ENCODE measurements at places on chromosomes 16 and 17.

GRCh38 chr16:79247386-79247785, 353.2 kb downstream of the MAF start:
- DNase-seq: no peak

- DNase-seq: no peak
Measured at GRCh38 chr16:71425746-71426068, 16.1 kb downstream of the TLE7 start.

DNA sequence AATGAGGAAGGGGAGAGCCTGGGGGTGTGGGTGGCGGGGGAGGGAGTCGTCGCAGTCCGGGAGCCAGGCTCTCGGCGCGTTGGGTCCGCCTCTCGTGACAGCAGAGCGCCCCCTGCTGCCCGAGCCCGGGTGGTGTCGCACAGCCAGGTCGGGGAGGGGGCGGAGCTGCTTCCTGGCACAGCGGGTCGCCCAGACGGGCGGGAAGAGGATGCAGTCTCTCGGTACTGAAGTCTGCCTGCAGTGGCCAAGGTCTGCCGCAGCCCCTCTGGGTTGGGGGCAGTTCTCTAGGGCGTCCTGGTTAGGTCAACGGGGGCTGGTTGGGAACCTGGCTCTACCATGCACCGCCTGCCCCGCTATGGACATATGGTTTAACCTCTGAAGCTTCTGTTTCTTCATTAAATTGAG, 38.2 kb upstream of the CCDC182 start:
- DNase-seq: no peak

- DNase-seq: no peak
Measured at GRCh38 chr17:63578027-63578768, 22.5 kb upstream of the TACO1 start.

DNA sequence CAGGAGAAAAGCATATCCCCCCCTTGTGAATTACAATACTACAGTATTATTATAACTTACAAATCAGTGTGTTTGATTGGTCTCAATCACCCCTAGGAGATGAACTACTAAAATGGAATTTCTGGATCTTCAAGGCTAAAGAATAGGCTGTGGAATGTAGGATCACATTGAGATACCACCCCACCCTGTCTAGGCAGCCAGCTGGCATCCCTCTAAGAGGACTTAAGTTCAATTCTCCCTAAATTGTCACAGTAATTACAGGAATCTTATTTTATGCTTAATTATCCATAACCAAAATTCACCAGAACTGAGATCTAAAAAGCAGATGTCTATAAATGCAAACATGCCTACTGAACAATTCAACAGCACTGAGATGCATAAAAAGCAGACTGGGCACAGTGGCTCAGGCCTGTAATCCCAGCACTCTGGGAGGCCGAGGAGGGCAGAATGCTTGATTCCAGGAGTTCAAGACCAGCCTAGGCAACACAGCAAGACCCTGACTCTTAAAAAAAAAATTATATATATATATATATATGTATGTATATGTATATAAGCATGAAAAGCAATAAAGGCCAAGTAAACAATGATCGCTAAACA, 12.0 kb downstream of the AP1G1 start:
- DNase-seq: no peak

GRCh38 chr16:86986136-86986535, 331.1 kb downstream of the C16orf95 start:
- DNase-seq: no peak

DNA sequence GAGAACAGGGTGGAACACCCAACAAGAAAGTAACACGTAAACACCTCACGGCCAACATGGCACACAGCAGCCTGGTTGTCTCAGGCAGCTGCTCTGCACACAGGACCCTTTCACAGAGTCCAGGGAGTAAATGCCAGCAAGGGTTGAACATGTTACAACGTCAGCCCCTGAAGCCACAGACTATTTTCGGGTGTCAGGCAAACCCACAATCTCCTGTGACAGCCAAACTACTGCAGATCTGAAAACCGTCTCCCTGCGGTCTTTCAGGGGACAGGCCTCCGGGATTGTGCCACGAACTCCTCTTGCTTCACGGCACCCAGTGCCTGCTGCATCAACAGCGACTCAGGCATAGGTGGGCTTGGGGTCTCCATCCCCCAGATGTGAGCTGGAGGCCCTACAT, 127.7 kb downstream of the XYLT1 start:
- DNase-seq: no peak

DNA sequence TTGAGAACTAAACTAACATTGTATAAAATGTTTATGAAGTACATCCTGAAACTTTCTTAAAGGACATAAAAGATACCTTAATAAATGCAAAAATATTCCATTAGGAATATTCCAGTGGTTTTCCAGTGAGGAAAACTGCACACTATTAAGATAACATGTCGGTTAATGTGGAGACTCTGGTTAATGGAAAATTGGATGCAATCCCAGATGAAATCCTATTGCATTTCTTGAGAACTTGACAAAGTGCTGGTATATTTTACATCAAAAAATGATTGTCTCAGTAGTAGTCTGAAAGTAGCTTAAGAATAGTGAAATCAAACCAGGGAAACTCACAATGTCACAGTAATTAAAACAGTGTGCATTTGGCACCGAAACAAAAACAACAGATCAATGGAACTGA, 202.5 kb upstream of the MON1B start:
- DNase-seq: no peak

GRCh38 chr17:28367641-28368305, 2.3 kb downstream of the VTN start:
- no peak for DNase-seq

Measured in NCI-H1436 (cell line).